ENCODE measurements at places on chromosomes 3 and 15. TPM values are rescaled to one million over a fixed set of nuclear protein-coding genes. Genes with fewer than 3 reads are reported as not detected.

GRCh38 chr3:35677797-35678196 lies 38.5 kb downstream of the ARPP21 start:
- no peak for DNase-seq

- DNase-seq: no peak
Measured at GRCh38 chr3:13189639-13190377, 116.6 kb upstream of the IQSEC1 start.

DNA sequence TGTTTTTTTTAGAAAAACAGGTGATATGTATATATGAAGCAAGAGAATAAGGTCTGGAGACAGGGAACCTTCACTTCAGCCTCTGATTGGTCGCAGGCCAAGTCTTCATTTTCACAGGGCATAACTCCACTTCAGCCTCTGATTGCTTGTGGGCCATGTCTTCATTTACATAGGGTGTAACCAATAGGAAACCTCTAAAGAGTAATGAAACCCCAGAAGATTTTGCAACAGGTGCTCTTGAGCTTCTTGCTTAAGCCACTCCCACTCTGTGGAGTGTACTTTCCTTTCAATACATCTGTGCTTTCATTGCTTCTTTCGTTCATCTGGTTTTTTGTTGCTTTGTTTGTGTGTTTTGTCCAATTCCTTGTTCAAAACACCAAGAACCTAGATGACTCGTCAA lies 22.6 kb upstream of the SCG3 start:
- DNase-seq: no peak

GRCh38 chr3:192833177-192833890 lies 84.3 kb downstream of the MB21D2 start:
- DNase-seq: no peak

GRCh38 chr3:128011140-128011539 lies 41.1 kb upstream of the SEC61A1 start:
- DNase-seq: no peak

Gene MORC1
- total RNA-seq: not detected

- no peak for DNase-seq
Measured at GRCh38 chr15:27353856-27354255, 382.9 kb downstream of the GABRG3 start.

- no peak for DNase-seq
Measured at GRCh38 chr15:62119227-62119864, 45.7 kb downstream of the C2CD4B start.

DNA sequence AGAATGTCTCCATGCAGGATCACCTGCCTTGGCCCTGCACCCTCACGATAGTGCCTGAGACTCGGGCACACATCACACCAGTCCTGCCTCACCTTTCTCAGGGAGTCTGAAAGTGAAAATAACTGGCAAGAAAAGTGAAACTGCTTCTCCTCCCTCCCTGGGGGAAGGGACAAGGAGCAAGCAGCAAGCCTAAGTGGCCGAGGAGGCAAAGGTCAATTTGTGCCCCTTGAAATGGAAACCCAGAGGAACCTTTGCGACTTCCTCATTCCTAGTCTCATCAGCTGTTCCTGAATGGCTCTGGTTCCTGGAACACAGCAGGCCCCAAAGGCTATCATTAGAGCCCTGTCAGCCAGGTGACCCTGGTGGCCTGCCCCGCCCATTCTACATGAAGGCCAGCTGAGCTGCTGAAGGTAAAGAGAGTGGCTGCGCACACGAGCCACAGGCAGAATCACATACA lies 28.0 kb upstream of the SLCO2A1 start:
- DNase-seq: no peak

DNA sequence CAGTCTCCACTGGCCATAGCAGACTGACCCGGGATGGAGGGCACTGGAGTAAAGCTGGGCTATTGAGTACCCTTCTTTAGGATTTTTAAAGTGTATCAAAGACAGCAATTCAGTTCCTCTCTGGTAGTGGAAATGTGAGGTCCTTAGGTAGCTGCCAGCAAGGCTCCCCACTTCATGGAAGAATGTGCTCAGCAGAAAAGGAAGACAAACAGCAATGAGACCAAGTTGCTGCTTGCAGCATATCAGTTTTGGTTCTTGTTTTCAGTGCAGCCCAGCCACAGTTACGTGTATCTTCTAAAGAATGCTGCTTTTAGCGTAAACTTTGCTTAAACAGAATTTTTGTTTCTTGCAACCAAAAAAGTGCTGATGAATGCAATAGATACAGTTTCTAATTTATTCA lies 374.0 kb upstream of the CBLB start:
- DNase-seq: no peak
